ENCODE measurements at places on chromosomes 16 and 17.

DNA sequence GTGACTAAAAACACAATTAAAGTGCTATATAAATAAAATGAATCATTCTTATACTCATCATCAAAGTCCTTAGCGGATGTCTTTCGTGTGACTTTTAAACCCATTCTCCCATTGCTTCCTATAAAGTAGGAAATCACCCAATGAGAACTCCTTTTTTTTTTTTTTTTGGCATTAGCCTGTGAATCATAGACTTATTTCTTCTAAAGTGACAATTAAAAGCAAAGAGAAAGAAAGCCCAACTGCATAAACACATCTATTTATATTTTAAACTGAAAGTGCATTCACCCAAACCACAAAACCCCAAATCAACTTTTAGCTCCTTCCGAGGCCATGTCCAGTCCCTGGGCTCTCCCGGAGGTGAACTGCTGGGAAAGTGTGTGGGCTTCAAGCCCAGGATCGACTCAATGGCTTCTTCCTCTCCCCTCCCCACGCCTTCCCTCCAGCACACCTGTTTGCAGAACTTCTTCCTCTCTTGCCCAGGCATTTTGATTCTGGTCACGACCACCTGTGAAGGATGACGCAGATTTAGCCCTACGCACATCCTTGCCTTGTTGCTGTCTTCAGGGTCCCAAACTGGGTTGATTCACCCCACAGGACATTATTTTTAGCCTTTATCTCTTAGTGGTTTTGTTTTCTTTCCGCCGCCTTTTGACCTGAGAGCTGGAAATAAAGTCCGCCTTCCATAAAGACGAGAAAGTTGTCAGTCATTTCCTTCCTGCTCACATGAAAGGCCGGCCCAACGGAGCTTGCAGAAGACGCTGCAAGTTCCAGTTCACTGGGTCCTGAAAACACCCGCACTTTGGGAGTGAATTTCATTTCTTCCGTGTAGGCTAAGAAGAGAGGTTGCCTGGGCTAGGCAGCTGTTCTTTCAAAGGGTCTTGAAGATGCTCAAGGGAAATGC, 166.8 kb downstream of the MAP2K6 start:
- no peak for DNase-seq

DNA sequence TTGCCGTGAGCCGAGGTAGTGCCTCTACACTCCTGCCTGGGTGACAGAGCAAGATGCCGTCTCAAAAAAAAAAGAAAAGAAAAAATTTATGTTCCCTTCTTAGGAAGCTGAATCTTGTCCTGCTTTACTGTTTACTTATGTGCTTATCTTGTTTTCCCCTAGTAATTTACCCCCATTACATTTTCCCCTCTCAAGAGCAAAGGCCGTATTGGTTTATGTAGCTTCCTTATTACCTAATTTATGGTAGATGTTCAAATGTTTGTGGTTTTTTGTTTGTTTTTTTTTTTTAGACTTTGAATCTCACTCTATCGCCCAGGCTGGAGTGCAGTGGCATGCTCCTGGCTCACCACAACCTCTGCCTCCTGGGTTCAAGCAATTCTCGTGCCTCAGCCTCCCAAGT, 10.3 kb upstream of the SLC52A1 start:
- no peak for DNase-seq

DNA sequence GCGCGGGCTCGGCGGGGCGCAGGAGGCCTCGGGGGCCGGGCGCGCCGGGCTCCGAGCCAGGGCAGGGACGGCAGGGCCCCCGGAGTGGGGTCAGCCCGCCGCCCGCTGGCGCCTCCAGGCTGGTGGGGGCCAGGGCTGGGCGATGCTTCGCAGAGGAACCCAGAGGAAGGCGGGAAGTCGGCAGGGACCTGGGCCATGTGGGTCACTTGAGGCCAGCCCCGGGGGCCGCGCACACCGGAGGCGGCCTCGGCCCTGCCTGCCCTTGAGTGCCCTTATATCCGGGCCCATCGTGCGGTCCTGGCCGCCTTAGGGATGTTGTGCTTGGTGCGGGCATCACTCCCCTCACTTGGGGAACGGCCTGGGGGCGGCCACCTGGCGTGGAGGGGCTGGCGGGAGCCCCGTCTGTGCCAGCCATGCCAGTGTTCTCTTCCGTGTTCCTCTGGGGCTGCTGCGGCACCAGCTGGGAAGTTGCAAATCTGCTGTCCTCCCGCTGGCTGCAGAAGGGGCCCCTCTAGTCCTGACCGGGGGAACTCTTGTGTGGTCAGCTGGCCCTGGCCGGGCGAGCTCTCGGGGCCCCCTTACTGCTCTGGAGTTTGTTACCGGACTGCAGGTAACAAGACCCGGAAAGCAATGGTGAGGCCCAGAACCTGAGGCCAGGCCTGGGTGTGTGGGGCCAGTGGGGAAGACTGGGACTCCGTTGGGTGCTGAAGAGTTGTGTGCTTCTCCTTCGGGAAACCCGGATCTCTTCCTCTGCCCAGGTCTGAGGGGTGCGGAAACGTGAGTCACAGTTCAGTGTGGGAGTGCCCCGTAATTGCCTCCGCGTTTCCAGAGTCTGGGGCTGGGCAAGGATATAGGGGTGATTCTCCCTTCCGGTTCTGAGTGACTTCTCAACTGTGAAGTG, 849 bp downstream of the CAPN15 start:
- peak; percentile 46 for DNase-seq

- peak; percentile 7 for DNase-seq
Observed at GRCh38 chr16:85690469-85691064, 1.8 kb upstream of the GINS2 start.

DNA sequence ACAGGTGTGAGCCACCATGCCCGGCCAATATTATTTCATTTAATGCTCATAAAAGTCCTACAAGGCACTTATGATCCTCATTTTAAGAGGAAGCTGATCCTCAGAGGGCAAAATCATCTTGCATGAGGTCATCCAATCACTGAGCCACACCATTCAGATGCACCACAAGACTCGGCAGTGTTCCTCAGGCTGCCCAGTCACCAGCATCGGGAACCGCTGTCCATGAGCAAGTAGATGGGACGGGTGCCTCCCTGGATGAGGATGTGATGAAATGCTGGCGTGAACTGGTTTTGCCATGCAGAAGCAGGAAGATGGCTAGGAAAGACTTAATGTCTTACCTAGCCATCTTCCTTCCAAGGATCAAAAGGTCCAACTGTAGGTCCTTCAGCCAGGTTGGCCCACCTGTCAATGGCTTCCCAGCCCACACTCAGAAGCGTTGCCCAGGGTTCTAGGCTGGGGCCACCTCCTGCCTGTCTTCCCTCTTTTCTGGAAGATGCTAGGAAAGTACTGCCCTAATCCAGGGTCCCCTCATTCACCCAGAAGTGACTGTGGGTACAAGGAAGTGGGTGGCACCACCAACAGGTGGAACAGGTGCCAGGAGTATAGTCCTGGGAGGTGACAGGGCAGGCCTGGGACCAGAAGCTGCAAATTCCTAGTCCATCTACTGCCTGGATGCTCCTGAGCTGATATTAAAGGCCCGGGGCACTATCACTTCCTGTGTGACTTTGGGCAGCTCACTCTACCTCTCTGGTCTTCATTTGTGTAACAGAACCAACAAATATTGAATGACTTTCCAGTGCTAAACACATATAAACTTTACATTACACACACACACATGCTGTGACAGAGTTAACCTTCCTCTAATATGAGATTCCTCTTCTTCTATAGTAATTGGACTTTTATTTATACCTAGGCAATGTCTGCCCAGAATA, 32.2 kb upstream of the CRYBA1 start:
- no peak for DNase-seq

GRCh38 chr17:41505007-41505808, at the start of gene KRT13:
KRT13 (minus strand) TSS chr17:41505612; CDS start chr17:41505550, 62 bp downstream.
- DNase-seq: no peak

DNA sequence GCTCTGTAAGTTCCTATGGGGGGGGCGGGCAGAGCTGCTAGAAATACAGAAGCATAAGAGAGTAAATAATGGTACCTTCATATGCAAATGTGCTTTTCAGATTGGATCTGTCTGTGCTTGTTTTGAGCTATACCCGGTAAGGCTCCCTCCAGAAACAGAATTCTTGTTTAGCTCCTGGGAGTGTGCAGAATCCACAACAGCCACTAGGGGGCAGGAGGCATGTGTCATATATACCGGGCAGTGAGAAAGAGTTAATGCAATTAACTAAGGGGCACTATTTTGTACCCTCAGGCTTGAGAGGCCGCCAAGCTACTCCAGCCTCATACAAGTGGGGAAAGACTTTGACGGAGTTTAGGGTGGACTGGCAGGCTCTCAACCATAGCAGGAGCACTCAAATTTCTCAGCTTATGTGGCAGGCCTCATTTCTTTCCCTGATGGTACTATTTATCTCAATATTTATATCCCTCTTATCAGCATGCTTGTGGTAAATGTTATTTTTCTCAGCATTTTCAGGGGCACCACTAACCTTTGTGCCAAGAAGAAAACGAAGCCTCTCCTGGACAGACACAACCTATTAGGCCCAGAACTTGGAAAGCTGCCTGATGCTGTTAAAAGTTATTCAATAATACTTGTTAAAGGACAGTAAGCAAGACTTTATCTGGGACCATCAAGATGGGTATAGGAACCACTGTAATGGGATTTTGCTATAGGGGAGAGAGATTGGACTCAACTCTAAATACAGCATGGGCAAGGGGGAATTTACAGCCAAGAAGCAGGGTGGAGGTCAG, 10.7 kb upstream of the CENPV start:
- DNase-seq: peak; percentile 81

DNA sequence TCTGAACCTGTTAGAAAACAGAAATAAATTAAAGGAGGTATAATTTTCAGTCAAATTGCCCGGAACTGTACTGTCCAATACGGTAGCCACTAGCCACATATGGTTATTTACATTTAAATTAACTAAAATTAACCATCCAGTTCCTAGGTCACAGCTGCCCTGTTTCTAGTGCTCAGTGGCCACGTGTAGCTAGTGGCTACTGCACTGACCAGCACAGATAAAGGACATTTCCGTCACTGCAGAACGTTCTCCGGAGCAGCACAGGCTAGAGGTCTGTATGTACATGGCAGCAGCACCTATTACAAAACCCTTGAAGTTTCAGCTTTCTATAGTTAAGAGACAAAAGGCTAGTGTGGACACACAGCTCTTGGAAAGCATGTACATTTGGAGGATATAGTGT, 33.7 kb downstream of the CPSF4L start:
- DNase-seq: no peak

GRCh38 chr16:12178251-12178990, 201.9 kb downstream of the SNX29 start:
- DNase-seq: peak; percentile 11

GRCh38 chr17:41013181-41013580, 4.3 kb upstream of the KRTAP3-1 start:
- DNase-seq: no peak
